Activated B cell treated with CpG ODN at 0.5 μM for 24 hours (primary cell): ENCODE measurements at places on chromosomes 6 and 20.

- no peak for DNase-seq
Measured at GRCh38 chr6:13453771-13454251, 33.6 kb downstream of the GFOD1 start.

GRCh38 chr20:14972690-14973089 is 635.3 kb upstream of the FLRT3 start:
- no peak for DNase-seq

DNA sequence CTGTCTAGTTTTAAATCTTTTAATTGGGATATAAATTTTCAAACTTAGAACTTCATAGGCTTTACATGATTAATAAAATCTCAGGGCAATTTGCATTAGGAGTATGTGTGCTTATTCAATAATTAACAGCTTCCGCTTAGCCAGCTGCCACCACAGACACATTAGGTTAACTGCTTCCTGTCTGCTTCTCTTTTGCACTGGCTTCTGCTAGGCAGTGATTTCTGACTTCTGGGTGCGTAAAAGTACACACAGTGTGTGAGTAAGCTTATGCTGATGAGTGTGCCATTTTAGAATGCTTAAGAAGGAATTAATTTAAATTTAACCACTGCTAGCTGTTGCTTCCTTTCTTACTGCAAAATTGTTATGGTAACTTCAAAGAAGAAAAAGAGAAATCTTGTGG is 73.9 kb downstream of the F13A1 start:
- DNase-seq: no peak

DNA sequence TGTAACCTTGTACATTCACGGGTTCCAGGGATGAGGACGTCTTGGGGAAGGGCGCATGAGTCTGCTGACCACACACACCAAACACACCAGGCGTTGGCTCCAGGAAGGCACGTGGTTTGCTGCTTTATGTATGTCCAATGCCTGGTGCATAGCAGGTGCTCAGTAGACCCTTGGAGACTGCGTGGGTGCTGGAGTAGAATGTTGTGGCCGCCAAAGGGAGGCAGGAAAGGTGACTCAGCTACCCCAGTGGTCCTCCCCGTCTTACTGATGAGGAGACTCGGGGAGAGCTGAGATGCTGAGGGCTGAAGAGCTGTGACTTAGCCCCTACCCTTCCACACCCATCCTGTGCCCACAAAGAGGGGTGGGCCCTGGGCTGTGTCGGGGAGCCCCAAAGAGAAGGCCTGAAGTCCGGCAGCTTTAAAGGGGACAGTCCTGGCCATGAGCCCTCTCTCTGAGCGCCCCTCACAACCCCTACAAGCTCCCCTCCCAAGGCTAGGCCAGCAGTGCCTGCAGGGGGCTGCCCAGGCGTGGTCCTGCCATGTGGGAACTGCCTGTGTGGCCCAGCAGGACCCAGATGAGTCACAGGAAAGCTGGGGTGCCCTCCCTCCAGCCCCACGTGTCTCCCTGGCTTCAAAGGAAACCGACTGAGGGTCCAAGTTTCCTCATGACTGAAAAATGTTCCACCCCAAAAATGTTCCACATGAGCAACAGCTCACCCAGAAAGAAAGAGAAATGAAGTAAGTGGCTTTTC is 28.0 kb upstream of the PTGIS start:
- no peak for DNase-seq

GRCh38 chr6:14380901-14381828 is 263.6 kb downstream of the CD83 start:
- no peak for DNase-seq

DNA sequence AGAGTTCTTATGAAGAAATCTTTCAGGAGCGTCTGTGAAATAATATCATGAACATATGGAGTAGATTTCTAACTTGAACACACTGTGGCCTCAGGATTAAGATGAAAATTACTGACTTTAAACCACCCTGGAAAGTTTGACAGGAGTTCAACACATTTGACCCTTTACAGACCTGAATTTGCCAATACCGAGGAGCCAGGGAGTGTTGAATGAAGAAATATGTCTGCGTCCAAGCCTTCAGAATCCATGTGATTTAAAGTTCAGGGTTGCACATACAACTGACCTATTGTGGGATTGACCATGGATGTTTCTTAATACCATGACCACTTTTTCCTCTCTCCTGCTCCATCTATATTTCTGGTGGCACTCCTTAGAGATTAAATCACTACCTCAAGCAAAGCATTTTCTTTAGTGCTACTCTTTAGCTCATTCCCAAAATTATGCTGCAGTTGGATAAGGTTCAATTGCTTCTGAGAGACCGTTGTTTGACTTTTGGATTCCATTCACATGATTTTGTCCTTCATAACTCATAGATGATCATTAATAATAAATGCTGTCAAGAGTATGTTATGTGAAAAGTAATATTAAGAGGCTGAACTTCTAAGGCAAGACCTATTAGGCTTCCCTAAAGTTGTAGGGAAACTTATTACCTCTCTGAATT is 57.4 kb downstream of the PRL start:
- DNase-seq: no peak

DNA sequence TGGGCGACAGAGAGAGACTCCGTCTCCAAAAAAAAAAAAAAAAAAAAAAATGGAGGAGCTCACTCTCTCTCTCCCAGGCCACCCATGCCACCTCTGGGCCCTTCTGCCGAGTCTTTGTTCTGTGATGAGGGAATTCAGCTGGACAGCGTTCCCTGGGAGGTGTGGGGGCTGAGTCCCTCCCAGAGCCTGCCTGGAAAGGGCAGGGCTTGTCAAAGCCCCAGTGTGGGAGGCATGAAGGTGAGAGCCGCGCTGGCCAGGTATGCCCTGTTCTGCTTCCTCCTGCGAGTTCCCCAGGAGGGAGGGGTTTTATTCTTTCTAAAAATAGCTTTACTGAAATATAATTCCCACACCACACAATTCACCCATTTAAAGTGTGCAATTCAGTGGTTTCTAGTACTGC is 69.6 kb downstream of the TMEM242 start:
- no peak for DNase-seq

- no peak for DNase-seq
Measured at GRCh38 chr6:126063512-126064146, 77.3 kb downstream of the TRMT11 start.

DNA sequence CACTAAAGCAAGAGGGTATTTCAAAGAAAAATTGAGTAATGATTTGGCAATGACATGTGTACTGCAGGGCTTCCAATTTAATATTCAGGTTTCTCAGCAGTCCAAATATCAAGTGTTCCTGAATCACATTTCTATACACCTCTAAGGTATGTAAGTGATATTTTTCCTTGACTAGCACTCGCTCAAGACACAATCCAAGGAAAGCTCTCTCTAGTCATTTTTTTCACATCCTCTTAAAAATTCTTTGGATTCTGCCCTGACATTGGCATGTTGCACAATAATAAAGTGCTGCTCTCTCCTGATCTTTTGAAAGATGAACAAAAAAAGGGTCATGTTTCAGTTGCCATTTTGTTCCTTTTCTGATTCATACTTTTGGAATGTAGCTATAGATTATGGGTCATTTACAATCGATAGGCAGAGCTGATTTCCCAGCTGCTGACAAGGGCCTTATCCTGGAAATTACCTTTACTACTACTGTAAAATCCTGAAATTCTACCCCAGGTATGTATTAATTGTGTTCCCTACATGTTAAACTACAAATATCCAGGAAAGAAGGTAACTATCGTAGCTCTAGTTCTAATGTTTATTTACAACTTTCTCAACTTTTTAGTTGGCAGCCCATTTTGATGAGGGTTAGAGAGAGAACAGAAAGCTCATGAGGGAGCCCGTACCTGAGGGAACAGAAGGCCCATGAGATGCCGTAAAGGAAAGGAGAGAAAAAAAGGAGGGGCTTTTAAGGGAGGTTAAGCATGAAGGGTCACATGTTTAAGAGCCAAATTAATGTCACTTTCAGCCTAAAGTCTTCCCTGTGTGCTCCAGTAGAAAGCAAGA is 22.2 kb upstream of the ADGRG6 start:
- no peak for DNase-seq

DNA sequence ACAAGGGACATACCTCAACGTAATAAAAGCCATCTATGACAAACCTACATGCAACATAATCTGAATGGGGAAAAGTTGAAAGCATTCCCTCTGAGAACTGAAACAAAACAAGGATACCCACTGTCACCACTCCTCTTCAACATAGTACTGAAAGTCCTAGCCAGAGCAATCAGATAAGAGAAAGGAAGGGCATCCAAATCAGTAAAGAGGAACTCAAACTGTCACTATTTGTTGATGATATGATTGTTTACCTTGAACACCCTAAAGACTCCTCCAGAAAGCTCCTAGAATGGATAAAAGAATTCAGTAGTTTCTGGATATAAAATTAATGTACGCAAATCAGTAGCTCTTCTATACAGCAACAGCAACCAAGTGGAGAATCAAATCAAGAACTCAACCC is 39.4 kb downstream of the ZNF311 start:
- no peak for DNase-seq

DNA sequence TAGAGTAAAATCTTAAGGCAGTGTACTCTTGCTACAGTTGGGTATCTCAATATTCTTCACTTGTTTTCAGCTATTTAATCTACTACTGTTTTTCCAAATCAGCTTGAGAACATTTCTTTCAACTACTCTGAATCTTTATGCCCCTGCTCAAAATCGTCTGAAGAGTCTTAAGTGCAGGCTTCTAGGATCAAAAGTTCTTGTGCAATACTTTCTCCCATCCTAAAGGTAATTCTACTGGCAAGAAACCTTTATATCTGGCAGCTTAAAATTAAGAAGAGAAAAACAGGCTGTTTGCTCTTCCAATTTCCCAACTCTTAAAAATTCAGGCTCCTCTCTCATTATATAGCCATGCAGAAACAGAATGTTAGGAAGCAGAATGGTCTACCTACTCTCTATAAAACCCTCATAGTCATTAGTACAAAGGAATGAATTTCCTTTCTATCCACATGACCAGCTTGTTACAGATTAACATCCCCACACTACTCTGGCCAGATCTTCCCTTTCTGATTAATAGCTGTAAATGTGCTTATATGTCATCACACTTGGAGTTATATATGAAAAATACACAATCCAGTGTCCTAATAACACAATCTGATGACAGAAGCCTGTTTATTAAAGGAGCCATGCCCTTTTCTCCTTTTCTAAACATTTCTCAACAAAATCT is 122.2 kb upstream of the FAM184A start:
- DNase-seq: no peak

GRCh38 chr20:34472246-34472925 is 43.8 kb upstream of the DYNLRB1 start:
- DNase-seq: no peak

DNA sequence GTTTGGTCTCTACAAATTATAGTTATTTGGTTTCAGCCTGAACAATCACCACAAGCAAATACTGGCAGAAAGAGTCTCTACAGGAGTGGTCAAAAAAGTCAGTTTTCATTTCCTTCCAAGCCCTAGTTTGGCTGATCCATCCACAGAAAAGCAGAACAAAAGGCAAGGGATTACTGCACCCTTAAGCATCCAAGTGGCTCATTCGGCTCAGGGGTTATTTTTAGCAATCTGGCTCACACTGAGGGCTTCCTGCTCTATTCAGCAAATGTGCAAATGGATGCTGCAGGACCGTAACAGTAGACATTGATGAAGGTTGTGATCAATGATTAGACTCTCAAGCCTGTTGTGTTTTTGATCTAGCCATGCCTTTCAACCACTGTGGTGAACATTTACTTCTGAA is 62.2 kb upstream of the FABP7 start:
- no peak for DNase-seq

- no peak for DNase-seq
Measured at GRCh38 chr20:4434681-4435080, 287.0 kb upstream of the PRND start.

DNA sequence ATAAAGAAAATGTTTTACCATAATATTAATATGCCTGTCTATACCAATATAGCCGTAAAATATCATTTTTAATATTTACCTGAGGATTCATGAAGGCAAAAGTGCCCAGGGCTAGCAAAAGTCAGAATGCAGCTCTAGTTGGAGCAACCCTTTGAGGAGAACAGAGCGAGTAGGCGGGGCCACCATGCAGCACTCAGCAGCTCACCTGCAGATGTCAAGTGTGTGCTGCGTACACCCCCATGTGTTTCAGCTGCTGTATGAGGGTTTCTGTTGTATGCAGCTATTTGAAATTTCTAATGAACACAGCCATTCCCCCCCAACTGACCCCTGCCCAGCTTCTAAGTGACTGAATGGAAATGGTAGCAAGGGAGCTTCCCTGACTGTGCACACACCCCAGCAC is 508.0 kb downstream of the QKI start:
- DNase-seq: no peak

- DNase-seq: no peak
Measured at GRCh38 chr20:56163806-56164205, 84.7 kb upstream of the MC3R start.

DNA sequence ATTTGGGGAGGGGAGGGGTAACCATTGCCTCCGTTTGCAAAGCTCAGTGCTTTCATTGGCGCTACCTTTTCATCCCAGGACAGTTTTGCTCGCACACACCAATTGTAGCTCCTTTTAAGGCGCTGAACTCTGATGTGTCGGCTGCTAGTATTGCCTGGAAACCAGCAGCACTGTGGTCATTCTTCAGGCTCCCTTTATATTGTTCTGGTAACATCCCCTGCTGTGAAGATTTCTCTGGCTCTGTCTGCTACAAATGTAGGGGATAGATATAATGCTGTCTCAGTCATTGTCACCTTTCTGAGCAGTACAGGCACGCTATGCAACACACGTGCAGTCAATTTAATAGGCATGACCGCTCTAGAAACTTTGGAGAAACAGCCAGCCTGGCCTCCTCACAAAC is 172.9 kb upstream of the SASH1 start:
- no peak for DNase-seq

DNA sequence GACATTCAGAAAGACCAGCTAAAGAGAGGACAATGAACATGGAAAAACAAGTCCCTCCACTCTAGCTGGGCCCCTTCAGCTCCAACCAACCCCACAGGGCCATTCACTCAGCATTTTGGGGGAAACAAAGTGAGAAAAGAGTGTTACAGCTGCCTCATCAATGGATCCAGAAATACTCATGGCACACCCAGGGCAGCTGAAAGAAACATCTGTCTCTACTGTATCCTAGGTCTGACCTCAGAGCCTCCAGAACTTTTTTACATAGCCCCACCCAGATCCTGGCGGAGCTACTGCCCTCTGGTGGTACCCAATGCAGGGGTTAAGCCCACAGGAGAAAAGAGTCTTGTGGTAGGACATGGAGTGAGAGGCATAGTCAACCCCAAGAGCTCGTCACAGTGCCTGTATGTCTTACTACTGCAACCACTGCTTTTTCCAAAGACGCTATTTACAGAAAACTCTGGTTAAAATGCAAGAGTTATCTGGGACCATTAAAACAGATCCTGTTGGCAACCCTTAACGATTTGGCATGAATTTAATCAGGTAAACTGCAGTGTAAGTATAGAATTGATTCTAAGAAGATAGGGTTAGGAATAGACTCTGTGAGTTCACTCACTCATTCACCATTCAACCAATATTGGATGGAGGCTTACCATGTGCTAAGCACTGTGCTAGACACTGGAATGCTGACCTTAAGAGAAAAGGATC is 37.4 kb upstream of the FAM83C start:
- DNase-seq: no peak

GRCh38 chr6:4057036-4057435 is 21.9 kb downstream of the FAM217A start:
- DNase-seq: no peak
